ENCODE measurements at places on chromosomes 5 and 9.

GRCh38 chr5:45639040-45639439 is 57.1 kb downstream of the HCN1 start:
- DNase-seq: no peak

GRCh38 chr5:132094393-132095076 is 20.9 kb downstream of the CSF2 start:
- no peak for DNase-seq

DNA sequence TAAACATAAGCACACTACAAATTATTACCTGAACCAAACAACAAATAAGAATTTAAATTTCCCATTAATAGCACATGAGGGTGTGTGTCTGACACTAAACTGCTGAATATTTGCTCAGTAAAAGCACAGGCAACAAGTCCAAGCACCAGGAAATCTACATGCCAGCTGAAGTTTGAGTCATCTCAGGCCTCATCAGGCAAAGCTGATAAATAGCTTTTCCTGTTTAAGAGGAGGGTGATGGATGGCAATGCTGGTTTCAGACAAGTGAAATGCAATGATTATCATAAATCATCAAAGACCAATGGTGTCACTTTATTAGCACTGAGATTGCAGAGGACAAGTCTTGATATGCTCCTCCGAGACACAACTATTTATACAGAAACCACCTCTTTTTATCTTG is 1668.0 kb upstream of the C9orf72 start:
- no peak for DNase-seq

DNA sequence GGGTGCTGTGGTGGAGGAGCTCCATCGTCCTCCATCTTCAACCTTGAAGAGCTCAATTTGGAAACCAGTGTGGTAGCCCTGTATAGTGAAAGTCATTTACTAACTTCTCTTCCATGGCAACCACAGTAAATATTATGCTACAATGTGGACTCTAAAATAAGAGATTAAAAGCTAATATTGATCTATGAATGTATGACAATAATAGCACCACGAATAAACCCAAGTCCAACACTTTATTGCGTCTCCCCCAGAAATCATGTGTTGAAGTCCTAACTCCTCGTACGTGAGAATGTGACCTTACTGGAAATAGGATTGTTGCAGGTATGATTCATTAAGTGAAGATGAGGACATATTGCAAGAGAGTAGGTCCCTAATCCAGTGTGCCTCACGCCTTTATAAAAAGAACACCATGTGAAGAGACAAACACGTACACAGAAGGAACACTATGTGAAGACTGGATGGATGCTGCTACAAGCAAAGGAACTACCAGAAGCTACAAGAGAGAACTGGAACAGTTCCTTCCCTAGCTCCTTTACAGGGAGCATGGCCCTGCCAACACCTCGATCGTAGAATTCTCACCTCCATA is 276.2 kb downstream of the PDE4D start:
- no peak for DNase-seq

- DNase-seq: no peak
These were observed 1.2 kb downstream of the NMRK1 start for GRCh38 chr9:75086541-75087288.

- DNase-seq: no peak
These were observed 46.5 kb upstream of the IRX2 start for GRCh38 chr5:2797981-2798380.

GRCh38 chr9:116565986-116566385 is 121.1 kb upstream of the TRIM32 start:
- no peak for DNase-seq

- DNase-seq: no peak
These were observed 10.5 kb upstream of the OLFM1 start for GRCh38 chr9:135076876-135077430.

Measured in NCI-H187 (cell line).